NCI-H345 (cell line): ENCODE measurements at places on chromosomes 6 and 20.

- DNase-seq = no peak
These were observed 242.5 kb downstream of the ZFAND3 start for GRCh38 chr6:38062066-38062465.

GRCh38 chr6:9370480-9370879 lies 935.1 kb upstream of the SLC35B3 start:
- no peak for DNase-seq

DNA sequence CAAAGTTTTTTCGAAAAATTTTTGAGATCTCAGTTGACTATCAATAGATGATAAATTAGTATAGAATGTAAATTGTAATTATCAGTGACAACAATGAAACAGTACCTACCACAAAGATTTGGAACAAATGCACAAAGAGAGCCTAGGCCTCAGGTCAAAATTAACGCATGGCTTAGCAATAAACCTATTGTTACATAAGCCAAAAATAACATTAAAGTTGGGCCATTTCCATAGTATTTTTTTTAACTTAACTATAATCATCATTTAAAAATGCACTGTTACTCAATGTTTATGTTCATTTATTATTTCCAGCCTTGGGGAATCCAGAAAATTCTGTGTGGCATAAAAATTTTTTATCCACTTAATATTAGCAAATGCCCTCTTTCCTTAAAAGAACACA lies 117.0 kb downstream of the EPB41L2 start:
- no peak for DNase-seq

GRCh38 chr6:3370361-3371221 lies 86.3 kb downstream of the SLC22A23 start:
- no peak for DNase-seq

- DNase-seq = no peak
These were observed 54.2 kb downstream of the DSTN start for GRCh38 chr20:17624070-17624469.

DNA sequence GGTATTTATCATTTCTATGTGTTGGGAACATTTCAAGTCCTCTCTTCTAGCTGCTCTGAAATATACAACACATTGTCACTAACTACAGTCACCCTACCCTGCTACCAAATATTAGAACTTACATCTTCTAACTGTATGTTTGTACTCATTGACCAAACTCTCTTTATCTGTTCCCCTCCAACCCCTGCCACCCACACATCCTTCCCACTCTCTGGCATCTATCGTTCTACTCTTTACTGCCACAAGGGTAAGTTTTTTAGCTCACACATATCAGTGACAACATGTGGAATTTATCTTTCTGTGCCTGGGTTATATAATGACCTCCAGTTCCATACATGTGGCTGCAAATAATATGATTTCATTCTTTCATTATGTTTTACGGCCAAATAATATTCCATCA lies 171.9 kb downstream of the GMDS start:
- DNase-seq = no peak

- no peak for DNase-seq
These were observed 840 bp downstream of the PPP1R3D start for GRCh38 chr20:59939052-59939878.

GRCh38 chr6:39243809-39244208 lies 14.5 kb upstream of the KCNK5 start:
- DNase-seq = no peak

DNA sequence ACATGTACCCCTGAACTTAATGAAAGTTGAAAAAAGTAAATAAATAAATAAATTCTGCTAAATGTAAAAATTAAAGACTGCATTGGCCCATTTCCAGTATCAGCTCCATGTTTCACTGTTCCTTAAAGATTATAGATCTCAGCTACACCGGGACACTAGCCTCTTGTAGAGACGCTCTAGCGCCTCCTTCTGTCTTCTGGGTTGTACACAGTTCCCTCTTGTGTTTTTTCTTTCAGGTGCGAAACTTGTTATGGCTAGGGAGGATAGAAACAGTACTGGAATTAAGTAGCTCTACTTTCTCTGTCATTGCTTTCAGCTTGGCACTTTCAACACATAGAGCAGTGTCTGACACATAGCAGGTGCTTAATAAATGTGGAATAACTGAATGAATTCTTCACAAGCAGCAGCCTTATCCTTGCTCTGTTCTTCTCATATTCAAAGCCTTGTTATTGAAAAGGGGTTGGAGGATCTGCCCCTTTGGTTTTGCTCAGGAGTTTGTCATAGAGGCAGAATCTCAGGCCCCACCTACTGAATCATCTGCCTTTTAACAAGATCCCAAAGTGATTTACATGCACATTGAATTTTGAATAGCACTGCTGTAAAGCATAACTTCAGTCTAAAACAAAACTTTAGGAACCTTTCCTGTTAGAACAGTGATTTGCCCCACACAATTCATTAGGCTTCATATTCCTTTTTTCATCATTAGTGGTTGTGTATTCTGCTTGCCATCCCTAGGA lies 92.3 kb downstream of the FIG4 start:
- no peak for DNase-seq

- DNase-seq = no peak
These were observed 310.4 kb downstream of the HAO1 start for GRCh38 chr20:7629880-7630279.

DNA sequence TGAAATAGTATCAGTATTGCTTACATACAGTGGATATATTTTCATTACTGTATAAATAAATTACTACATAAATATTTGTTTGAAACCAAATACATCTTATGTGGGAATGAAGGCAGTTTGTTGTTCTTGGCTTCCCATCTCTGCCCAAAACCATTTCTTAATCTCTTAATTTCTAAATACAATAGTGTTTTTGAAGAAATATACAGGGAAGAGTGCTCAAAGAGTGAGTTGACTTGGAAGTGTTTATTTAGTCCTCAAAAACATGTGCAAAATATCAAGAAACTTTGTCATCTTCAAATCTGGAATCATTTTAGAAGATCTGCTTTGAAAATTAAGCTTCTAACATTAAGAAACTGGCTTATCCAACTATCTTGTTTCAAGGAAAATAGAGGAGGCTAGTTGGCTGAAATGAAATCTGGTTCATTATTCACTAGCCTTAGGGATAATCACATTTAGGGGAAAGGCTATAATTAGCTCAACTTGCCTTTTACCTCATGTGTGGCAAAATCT lies 259.8 kb upstream of the FLRT3 start:
- no peak for DNase-seq

DNA sequence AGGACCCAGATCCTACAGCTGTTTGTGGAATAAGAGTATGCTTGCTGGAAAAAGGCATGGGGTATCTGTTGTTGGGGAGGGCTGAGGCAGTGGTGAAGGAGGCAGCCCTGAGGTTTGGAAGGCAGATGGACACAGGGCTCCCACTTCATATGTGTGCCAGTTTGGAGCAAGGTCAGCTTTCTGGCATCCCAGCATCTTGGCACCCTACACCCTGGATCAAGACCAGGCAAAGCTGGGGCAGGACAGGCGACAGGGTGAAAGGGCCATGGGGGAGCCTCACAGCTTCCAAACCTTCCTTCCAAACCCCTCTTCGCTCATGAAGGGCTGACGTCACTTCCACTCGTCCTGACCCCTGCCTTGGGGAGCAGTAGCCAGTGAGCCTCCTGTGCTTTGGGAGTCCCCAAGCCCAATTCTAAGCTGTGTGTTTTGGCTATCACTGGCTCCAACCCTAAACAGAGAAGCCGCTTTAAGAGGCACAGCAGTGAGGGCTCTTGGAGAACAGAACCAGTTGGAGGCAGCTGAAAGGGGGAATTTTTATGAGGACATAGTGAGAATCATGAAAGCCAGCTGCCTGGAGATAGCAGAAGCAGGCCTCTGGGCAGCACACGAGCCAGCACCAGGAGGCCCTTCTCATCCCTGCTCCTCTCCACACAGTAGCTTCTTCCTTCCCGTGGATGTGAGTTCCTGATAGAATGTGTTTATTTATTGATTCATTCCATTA lies 448.6 kb upstream of the CDH4 start:
- no peak for DNase-seq

DNA sequence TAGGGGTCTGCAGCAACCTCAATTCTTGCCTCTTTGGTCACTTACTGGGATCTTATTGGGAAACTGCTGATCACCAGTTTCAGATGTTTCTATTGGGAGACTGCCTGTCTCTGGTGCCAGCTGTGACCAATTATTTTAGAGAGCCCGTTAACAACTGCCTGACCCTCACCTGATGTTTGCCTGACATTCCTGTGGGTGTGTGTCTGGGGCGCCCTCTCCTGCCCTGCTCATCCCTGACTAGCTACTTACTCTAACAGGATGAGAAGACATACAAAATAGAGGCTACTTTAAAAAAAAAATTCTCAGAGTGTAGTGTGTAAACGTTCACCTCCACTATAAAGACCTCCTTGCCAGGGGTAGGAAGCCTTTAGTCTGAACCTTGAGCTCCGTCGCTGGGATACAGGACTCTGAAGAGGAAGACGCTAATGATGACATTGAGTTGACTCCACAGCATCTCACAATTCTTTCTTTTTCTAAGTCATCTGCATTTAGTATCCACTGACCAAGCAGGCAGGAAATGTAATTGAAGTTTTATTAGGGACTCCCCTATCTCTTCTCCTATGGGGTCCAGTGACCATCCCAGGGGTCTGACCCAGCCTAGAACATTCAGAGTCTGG lies 54.6 kb upstream of the DDR1 start:
- no peak for DNase-seq

DNA sequence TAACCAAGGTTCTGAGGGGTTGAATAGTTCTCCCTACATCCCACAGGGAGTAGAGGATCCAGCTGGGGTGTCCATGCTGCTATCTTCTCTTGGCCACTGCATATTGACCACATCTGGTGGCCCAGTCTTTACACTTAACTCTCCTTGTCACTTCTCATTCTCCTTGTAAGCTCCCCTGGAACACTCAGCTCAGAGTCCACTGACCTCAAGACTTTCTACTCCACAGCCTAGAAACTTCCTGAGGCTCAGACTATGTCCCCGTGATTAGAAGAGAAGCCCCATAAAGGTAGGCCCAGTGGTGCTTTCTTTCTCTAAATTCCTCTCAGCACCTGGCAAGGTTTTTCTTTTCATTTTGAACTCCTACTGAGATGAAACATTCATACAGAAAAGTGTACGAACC lies 13.3 kb upstream of the ZFAND3 start:
- no peak for DNase-seq

GRCh38 chr6:82084324-82084920 lies 163.1 kb downstream of the IBTK start:
- no peak for DNase-seq

DNA sequence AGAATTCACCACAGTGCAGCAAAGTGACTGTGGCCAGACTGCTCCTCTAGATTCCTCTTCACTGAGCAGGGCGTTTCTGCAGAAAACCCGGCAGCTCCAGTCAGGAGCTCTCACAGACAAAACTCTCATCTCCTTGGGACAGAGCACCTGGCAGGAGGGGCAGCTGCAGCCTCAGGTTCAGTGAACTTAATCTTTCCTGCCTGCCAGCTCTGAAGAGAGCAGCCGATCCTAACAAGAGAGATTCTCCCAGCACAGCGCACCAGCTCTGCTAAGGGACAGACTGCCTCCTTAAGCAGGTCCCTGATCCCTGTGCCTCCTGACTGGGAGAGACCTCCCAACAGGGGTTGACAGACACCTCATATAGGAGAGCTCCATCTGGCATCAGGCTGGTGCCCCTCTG lies 1065.5 kb downstream of the GRIK2 start:
- no peak for DNase-seq
